ENCODE measurements at places on chromosomes 5 and 9.

DNA sequence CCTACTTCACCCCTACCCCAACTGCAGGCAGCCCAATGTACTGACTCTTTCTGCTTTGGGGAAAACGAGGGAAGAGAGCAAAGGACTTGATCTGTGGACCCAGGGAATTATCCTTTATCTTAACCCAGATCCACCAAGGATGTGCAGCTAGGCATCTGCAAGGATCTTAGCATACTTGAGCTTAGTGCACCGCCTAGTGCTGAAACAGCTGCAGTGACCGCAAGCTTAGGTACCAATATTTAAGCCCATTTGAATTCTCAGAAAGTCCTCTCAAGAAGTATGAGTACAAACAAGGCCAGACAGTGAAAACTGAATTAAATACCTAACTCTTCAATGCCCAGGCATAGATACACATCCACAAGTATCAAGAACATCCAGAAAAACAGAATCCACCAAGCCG is 576.7 kb upstream of the ADAMTS16 start:
- DNase-seq, result no peak

GRCh38 chr5:30525353-30525752 is 668.1 kb upstream of the CDH6 start:
- no peak for DNase-seq

DNA sequence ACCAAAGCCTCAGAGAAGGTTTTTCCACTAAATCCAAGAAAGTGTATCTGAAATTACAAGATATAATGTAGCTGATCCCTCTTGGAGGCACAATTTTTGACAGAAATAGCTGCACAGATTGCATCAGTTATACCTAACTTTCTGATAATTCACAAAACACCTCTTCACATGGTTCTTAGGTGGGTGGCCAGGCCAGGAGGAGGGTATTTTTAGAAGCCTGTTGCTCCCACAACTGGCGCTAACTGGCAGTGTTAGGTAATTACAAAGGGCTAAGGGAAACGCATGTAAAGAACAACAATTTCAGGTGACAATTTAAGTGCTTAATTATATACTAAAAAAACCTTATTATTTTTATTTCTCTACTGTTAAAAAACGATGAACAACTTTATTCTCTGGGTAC is 247.9 kb downstream of the BNC2 start:
- no peak for DNase-seq

DNA sequence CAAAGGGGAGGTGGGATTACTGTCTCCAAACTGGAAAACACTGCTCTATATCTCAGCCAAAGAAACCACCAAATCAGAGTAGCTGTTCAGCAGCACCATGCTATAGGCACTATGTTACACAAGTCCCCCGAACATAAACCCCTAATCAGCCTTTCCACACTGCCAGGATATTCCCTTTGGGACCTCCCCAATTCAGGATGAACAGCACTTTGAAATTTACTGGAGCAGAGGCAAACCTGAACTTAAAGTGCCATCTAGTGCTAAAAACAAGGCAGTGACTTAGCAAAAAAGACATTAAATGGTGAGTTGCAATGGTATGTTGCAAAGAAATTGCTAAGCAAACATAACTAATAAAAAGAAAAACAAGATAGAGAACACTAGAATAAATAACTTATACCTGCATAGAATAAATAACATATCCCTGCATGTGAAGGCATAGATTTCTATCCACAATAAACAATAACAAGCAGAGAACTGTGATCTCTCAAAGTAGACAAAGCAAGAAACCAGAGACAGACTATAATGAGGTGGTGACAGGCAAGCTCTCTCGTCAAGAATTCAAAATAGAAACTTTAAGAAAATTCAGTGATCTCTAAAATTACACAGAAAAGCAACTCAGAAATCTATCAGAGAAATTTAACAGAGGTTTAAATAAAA is 584.4 kb upstream of the ACO1 start:
- DNase-seq, result no peak

GRCh38 chr5:58937031-58937681 is 354.3 kb downstream of the RAB3C start:
- DNase-seq, result no peak

DNA sequence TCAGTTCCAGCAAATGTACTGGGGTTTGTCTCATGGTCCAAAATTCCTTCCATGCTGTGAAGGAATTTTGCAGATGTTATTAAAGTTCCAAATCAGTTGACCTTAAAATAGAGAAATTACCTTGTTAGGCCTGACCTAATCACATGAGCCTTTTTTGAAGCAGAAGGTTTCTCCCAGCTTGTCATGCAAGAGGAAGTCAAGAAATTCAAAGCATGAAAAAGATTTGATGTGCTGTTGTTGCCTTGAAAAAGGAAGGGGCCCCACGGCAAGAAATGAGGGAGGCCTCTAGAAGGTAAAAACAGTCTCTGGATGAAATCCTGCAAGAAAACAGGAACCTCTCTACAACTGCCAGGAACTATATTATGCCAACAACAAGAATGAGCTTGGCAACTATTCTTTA is 24.2 kb upstream of the HAPLN1 start:
- DNase-seq, result no peak

DNA sequence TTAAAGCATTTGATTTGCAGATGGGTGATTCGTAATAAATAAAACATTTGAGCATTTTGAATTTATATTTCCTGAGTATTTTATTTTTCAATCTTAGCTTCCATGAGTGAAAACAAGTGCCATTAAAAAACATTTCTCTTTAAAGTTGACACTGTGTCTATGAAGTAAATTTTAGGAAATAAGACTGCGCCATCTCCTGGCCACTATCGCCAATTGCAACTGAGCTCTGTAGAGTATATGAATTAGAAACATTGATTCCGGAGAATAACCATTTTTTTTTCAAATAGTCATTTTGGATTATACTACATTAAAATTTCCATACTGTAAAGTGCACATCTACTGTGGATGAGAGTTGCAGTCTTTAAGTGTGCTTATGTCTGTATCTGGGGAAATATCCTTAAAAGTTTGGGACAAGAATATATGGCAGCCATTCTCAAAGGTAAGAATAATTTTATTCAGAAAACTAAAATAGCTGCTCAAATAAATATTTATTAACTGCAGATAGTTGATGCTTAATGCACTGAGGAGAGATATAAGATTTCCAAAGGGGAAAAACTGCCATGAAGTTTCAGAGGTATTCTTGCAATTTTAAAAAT is 5.9 kb downstream of the DMRTA1 start:
- peak; percentile 22 for DNase-seq

DNA sequence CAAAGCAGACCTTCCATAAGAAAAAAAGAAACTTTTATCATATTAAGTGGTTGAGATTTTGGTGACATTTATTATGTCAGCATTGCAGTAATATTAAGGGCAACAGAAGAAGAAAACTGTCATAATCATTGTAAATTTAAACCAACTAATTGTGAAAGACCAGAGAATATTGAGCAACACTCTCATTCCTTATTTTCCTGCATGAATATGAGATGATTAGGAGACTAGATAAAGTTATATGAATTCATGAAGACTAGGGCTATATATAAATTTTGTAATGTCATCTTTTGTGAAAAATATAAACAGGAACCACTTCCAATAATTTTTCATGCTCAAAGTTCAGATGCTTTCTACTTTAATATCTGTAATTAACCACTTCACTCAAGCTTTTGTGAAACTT is 974.5 kb upstream of the CDH10 start:
- no peak for DNase-seq

DNA sequence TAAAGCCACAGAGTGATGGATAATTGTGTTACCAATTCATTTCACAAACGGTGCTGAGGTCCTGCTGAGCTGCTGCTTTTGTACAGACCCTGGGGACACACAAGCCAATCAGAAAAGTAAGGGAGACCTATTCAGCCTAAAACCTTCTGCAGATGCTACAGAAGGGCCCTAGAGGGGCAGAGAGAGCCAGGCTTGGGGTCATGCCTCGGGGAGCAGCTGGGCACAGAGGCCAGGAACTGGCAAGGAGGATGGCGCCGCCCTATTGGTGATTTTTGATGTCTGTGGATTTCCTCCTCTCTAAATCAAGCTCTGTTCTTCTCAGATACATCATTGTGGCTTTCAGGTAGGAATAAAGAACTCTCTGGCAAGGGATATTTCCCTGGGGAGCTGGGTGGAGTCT is 181.9 kb downstream of the ZNF462 start:
- DNase-seq, result peak; percentile 1

All from stimulated activated CD4-positive, alpha-beta T cell treated with anti-CD3 and anti-CD28 coated beads, Interleukin-15, amount 100 ng/mL, for 48 hours (primary cell).